Stimulated activated CD4-positive, alpha-beta T cell treated with anti-CD3 and anti-CD28 coated beads, Interleukin-1b, Interleukin-23, amount 100 ng/mL, for 4 hours (primary cell): ENCODE measurements at places on chromosomes 5 and 9.

- no peak for DNase-seq
Observed at GRCh38 chr5:153881687-153882086, 157.0 kb downstream of the FAM114A2 start.

DNA sequence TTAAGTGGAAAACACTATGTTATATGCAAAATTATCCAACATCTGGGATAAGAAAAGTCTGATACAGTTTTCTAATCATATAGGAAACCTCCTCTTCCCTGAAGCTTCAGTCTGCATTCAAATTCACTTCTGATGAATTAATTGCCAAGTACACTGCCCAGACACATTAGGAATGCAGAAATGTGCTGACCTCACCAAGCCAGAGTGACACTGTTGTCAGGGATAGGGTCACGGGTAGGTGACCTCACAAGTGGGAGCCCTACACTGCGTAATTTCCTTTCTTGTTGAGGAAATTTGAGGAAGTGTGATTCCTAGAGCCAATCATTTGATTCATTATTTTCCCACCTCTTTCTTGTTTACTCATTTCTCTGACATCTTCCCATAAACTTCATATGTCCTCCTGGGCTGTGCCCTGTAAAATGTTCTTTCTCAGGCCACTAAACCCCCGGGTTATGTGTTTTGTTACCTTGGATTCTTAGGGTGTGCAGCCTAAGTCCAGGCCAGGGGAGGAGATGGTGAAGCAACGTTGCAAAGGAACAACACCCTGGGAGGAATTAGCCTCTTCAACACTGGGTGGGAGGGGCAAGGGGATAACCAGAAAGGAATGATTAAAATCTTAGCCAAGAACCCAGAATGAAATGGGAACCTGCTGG lies 411.9 kb downstream of the MTRR start:
- no peak for DNase-seq

DNA sequence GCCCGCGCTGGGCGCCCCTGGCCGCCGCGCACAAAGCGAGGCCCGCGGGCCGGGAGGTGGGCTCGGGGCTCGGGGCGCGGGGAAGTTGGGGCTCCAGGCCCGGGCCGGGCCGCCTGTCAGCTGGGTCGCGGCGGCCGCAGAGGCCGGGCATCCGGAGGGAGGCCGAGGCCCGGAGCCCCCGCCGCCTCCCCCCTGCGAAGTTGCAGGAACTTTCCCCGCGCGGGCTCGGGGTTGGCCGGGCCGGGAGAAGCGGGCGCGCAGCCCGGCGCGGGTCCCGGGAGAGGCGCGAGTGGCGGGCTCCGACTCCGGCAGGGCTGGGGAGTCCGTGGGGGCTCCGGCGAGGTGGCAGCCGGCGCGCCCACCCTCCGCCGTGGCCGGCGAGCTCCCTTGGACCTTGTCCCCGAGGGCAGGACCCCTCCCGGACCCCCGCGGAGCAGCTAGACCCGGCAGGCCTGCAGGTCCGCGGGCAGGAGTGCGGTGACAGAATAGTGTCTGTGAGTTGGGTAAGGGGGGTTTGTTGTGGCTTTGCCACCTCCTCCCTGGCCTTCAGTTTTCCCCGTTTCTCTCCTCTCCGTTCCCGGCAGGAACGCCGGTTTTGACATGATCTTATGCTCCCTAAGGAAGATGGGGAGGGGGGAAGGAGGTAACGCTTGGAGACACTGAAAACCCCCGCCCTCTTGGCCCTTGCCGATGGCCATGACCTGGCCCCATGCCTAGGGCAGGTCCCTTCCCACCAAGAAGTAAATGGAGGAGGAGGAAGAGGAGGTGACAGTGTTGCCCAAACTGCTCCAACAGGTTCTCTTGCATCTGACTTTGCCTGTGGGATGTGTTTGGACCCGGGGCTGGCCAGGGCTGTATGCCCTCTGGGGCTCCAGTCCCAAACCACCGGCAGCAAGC lies 942 bp downstream of the PHF2 start:
- DNase-seq: peak; percentile 28

DNA sequence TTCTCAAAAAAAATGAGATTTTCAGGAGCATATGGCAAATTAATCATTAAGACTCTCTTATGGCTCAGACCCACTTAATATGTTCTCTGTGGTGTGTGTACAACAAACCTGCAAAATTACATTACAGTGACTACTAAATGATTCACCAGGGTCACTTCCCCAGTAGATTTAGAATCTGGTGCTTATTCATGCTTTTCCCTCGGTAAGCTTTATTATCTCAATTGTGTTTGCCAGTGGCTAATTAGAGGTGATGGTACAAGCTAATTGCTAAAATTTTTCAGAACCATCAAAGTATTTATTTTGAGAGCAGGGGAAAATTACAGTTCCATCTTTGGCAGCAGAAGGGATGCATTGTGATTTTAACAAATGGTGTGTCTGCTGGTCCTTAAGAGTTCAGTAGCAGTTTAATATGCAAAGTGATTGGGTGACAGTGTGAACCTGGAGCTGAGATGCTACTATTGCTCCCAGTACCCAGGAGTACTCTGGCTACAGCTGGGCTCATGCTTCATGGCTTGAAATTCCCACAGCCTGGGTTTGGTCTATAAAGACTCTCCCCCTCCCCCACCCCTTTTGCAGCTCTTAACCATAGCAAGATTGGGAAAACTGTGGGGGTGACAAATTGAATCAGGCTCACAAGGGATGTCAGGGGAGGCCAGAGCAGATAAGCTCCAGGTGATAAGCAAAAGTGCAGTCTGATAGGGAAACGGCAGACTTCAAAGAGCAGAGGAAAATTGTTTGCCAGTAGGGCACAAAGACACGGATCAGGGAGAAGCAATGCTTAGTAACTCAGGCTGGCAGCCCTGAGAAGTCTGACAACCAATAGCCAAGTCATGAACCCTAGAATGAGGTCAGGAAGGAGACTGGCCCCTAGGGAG lies 92.8 kb upstream of the RAD23B start:
- DNase-seq: no peak

DNA sequence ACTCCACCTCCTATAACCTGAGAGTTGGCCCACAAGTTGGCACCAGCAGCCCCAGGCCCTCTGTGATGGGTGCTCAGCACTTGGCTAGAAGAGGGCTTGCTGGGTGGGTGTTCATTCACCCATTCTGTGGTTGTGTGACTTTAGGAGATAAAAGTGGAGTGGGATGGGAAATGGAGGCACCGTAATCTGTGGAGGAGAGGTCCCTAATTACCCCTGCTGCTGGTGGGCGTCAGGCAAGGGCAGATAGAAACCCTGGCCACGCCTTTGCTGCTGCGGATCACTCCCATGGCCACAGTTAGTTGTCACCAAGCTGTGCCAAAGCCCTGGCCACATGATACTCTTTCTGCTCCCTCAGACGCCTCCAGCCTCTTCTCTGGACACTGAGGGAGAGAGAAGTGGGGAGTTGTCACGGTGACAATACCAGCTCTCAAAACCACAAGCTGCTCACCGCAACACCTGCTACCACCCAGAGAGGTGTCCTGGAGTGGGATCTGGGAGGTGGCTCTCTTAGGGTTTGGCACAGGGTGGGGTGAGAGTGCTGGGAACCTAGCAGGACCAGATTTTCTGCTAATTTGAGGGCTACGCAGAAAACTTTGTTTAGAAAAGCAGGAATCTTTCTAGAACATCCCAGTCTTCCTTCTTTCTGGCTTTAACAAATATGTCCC lies 12.0 kb upstream of the NEUROG1 start:
- no peak for DNase-seq

- no peak for DNase-seq
Observed at GRCh38 chr9:112006361-112007020, 109.9 kb downstream of the UGCG start.

GRCh38 chr9:106467865-106468164 lies 395.2 kb upstream of the ZNF462 start:
- DNase-seq: no peak

DNA sequence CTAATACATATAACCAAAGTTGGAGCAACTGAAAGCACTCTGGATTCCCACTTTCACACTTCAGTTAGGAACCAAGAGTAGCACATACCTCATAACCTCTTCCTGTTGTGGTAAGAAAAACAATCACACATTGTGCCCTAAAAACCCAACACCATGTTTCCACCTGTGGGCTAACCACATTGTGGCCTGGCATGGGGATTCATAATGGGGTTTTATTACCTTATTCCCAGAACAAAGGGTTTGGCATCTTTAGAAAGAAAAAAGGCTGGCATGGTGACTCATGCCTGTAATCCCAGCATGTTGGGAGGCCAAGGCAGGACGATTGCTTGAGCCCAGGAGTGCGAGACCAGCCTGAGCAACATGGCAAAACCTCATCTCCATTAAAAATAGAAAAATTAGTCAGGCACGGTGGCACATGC lies 60.6 kb downstream of the HSD17B3 start:
- no peak for DNase-seq

DNA sequence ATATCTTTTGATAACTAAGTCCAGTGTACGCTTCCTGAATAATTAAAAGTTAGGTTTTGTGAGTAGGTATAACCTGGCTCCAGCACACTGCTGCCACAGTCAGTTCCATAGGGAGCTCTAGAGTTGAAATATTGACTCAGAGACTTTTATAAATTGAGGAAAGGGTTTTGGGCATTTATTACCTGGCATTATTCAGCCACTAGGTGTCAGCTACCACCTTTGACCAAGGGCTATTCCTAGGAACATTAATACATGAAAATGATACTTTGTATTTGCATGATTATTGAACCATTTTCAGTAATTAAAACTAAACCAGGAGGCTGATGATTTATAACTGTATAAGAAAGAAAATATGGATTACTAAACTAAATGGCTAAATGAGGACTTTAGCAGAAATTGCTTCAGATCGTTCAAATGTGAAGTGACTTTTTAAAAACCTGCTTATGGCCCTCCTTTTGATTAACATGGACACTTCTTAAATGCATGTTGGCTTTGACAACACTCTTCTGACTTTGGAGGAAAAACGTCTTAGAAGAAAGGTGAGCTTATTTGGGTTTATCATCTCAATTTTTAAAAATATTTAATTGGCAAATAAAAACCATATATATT lies 83.0 kb downstream of the SMC2 start:
- DNase-seq: no peak

GRCh38 chr5:170225326-170226128 lies 7.3 kb upstream of the C5orf58 start:
- DNase-seq: peak; percentile 65

DNA sequence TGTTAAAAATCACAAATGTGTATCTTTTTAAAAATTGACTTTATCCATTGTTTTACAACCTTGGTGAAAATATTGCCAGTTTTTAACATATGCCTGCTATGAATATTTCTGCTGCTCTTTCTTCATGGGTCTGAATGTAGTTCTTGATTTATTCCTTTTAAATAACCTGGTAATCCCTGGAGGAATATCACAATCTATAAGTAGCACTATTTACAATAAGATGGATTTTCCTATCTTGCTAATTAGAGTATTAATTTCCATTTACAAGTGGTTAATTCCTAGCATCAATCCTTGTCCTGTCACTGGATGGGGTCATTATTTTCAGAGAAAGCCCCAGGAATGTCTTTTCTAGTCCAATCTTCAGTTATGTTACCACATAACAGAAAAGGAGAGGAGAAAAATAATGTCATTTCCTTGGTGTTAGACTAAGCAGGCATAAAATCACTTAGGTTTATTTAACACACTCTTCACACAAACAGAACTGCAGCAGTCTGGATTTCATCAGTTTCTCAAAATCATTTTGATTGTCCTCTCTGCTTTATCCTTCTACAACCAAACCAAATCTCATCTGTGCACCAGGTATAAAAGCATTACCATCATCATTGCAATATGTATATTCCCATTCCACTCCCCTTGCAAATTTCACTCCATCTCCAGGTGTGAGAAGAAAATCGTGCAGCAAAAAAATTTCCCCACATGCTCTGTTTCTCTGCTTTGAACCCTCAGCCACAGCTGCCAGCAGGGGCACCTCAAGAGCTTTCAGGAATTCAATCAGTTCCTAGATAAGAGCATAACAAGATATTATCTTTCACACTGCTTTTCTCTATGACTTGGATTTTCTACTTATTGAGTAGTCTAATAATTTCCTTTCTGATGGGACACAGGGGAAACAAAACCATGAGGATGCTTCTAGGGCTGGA lies 204.1 kb downstream of the SEC61B start:
- no peak for DNase-seq
